ENCODE measurements at places on chromosomes 2 and 18.

DNA sequence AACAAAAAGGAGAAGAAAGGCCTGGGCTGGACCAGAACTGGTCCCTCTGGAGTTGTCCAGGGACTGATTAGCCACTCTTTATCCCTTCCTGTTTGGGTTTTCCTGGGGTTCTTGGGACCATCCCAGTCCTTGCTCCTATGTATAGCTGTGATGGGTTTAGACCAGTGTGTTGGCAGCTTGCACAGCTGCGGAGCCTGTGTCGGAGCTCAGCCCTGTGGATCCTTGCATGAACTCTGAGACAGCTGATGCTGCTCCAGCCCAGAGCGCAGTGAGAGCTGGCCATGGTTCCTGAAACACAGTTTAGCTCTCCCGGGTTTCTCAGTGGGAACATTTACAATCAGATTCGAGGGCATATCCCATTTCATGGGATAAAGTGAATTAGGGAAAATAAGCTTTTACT is 16.9 kb downstream of the IMPA2 start:
- no peak for DNase-seq

DNA sequence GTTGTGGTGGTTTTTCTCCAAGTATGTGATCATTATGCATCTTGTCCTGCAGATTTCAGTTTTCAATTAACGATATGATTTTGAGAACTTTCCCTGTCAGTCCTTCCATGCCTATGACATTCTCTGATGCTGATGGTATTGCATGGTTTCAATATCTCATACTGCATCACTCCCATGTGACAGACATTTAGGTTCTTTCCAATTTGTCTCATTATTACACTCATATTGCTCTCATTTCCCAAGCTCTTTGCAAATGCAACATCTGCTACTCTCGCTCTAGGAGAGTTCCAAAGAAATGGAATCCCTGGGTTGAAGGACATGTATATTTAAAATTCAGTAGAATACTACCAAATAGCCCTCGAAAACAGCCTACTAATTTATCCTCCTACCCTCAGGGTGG is 125.5 kb downstream of the MARCHF4 start:
- DNase-seq: no peak

DNA sequence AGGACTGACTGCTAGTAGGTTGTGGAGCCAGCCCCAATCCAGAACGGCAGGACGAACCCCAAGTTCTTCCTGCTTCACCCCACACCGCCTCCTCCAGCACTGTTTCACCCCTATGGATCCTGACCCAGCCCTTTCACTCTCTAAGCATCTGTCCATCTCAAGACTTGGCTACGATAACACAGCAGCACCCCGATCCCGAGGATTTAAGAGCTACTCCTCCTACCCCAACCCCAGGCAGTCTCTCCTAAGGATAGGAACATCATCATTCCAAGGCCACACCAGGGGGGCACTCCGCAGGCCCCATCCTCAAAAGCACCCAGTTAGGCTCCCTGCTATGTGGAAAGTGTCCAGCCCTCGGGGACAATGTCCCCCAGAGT is 645 bp downstream of the KCTD18 start:
- DNase-seq: no peak

DNA sequence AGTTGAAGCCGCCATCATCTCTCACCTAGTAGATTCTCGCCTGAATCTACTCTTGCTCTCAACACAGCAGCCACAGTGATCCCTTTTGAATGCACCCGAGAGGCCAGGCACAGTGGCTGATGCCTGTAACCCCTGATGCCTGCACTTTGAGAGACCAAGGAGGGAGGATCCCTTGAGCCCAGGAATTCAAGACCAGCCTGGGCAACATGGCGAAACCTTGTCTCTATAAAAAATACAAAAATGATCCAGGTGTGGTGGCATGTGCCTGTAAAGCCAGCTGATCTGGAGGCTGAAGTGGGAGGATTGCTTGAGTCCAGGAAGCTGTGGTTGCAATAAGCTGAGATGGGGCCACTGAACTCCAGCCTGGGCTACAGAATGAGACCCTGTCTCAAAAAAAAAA is 60.3 kb upstream of the EML4 start:
- no peak for DNase-seq

- no peak for DNase-seq
These were observed 62.6 kb upstream of the STK17B start for GRCh38 chr2:196233805-196234475.

GRCh38 chr2:152330235-152330866 is 4.6 kb upstream of the FMNL2 start:
- DNase-seq: no peak

GRCh38 chr2:143284087-143284675 is 155.0 kb downstream of the ARHGAP15 start:
- no peak for DNase-seq

GRCh38 chr2:108833219-108833618 is 46.6 kb downstream of the CCDC138 start:
- DNase-seq: peak; percentile 46

- DNase-seq: no peak
These were observed 42.0 kb upstream of the LTBP1 start for GRCh38 chr2:32904751-32905150.

DNA sequence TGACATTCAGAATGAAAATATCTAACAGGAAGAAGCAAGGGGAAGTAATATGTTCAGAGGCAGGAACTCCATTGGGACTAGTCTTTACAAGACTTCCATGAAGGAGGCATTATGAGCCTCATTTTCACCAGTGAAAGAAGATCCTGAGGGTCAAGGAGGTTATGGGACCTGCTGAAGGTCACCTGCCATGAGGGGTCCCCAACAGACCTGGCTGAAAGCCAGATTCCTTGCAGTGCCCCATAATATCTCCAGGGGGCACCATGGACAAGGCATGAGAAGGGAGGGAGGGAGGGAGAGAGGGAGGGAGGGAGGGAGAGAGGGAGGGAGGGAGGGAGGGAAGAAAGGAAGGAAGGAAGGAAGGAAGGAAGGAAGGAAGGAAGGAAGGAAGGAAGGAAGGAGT is 27.9 kb downstream of the XDH start:
- DNase-seq: no peak

GRCh38 chr2:177603181-177603580 is 210.6 kb downstream of the AGPS start:
- DNase-seq: no peak

DNA sequence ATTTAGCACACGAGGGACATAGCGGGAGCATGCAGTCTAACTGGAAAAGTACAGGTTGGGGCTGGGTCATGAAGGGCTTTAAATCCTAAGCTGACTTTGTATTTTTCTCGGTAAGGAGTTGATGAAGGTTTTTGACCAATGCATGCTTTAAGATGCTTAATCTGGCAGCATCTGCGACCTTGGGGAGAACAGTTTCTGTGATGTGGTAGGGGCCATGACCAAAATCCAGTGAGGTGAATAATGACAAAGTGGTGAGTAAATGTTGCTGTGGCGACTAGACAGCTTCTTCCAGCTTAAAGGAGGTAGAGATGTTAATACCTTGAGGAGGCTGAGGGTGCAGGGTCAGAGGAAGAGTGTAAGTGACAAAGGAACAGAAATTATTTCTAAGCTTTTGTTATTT is 174.6 kb upstream of the ALPP start:
- DNase-seq: no peak

DNA sequence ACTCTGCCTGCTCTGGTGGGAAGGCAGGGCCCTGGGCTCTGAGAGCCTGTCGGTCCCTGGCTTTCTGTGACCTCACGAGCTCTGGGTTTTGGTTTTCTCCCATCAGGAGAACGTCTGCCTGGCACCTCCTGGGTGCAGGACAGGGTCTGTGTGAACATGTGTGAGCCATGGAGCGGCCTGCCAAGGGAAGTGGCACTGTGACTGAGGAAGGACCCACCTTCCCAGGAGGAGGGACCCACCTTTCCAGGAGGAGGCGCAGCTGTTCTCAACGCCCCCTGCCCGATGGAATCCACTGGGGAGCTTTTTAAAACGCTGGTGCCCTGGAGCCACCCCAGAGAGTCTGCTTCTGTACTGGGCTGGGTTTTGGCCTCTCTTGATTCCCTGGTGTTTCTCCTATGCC is 168.7 kb downstream of the GLI2 start:
- DNase-seq: no peak

DNA sequence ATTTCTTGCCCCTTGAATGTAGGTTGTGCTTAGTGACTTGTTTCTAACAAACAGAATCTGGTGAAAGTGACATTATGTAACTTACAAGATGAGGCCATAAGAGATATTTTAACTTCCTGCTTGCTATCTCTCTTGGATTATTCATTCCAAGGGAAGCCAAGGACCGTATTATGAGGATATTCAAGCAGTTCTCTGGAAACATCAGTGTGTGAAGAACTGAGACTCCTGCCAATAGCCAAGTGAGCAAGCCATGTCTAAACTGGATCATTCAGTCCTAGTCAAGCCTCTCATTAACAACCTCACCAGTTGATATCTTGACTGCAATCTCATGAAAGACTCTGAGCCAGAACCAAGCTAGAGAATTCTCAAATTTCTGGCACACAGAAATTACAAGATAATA is 765.1 kb upstream of the SLC8A1 start:
- DNase-seq: no peak

- DNase-seq: no peak
These were observed 60.5 kb upstream of the ST3GAL5 start for GRCh38 chr2:85949280-85949679.

DNA sequence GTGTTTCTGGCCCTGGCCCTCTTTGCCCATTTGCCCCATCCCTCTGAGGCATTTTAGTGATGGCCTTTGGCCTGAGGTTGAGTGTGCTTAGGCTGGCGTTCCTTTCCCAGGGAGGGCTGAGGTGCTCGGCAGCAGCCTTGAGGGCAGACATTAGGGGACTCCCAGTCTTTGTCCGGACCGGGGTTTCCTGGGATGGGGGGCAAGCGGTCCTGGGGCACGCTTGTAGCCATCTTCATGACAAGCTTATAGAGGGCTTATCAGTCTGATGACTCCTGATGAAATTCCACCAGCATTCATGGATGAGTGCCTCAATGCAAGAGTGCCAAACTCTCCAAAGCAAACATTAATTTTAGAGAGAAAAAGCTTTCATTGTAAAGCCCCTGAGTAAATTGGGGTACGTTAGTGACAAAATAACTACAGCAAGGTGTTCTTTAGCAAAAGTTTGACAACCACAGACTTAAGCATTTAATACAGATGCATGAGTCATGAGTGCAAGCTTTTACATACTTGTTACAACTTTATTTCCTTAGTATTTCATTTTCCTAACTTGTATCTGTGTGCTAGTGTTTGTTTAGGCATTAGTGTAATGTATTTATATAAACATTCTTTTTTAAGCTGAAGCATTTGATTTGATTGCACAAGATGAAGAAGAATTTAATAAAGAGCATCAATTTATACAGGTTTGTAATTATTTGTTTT is 45.6 kb downstream of the CEP192 start:
- no peak for DNase-seq

DNA sequence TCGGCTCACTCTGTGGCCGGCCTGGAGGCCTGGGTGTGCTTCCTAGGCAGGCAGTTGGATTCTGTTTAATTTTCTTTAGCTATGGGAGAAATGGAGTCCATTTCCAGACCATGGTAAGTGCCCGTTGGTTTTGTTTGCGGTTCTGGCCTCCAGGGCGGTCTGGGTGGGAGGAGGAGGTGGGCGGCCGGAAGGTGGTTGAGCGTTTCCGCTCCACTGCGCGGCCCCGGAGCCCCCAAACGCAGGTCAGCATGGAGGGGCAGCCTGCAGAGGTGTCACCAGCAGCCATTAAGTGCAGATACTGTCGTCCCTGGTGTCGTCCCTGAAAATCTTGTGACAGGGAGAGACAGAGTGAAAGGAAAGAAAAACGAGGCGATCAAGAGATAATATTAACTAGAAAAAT is 303.9 kb downstream of the GBX2 start:
- no peak for DNase-seq

- DNase-seq: no peak
These were observed 1.3 kb downstream of the IFIH1 start for GRCh38 chr2:162317058-162317742.

GRCh38 chr18:22267697-22268096 is 98.3 kb downstream of the GATA6 start:
- no peak for DNase-seq

DNA sequence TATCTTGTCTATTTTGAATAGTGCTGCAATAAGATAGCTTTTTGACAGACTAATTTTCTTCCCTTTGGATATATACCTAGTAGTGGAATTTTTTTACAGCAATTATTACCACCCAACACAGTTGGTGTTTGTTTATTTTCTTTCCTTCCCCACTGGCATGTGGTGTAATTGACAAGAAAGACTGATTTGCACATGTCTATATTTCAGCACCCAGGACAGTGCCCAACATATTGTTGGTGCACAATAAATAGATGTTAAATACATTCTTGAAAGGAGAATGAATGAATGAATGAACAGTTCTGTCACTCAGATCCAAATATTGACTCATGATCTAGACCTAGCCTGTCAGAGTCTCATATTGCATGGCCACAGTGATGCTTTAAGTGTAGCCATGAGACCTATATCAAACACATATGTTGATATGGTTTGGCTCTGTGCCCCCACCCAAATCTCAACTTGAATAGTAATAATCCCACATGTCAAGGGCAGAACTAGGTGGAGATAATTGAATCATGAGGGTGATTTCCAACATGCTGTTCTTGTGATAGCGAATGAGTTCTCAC is 538.2 kb downstream of the NYAP2 start:
- DNase-seq: no peak

DNA sequence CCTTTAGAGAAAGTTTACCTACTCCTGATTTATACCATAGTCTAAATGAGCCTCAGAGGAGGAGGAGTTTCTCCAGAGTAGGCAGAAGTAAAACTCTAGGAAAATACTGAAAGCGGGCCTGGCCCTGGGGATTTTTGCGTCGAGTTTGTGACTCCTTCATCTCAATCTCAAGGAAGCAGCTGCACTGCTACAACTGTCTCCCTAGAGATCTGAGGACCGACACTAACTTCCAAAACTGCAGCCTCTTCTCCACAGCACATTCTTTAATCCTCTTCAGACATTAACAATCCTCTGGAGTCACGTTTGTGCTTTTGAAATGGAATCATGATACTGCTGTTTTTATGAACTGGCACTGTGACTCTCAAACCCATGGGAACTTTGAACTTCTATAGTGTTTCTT is 281.4 kb downstream of the KCNS3 start:
- DNase-seq: no peak

All from T-helper 1 cell (primary cell).